ENCODE measurements at places on chromosomes 7 and 10. TPM values are rescaled to one million over a fixed set of nuclear protein-coding genes. Genes with fewer than 3 reads are reported as not detected.

GRCh38 chr7:48780862-48781261 lies 143.5 kb upstream of the CDC14C start:
- no peaks in the 10 kb centered on the region for H3K4me1 ChIP-seq
- H3K4me3 ChIP-seq: no peak overlapping the region
- no peak for DNase-seq
- no peak overlapping the region for H3K27ac ChIP-seq
- H3K36me3 ChIP-seq: no peaks in the 10 kb centered on the region

DNA sequence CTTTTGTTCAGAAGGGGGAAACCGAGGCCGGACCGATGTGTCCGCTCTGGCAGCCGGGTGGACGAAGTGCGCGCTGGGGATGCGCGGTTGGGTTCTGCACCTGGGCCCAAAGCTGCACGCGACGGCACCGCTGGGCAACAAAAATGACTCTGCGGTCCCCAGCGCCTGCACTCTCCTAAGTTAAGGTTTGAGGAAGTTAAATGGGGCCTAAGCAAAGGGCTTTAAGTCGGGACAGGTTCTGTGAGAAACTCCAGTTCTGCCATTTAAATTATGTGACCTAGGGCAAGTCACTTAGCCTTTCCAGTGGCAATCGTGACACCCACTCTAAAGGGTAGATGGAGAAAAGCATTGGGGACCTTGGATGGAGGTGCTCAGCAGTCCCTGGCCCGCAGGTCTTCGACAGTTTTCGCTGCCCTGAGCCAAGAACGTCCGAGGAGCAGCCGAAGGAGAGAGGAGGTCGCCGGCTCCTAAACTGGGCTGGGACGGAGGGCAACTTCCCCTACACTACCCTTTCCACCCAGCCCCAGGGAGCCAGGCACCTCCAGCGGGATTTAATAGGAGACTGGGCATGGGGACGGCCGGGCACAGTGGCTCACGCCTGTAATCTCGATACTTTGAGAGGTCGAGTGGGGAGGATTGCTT lies 534 bp upstream of the ACBD5 start:
- no peaks in the 10 kb centered on the region for H3K36me3 ChIP-seq
- peak overlapping the region; percentile 98 for H3K27ac ChIP-seq
- H3K4me3 ChIP-seq: peak overlapping the region; percentile 87
- DNase-seq: no peak

- no peak overlapping the region for H3K4me3 ChIP-seq
- no peaks in the 10 kb centered on the region for H3K36me3 ChIP-seq
- H3K27ac ChIP-seq: no peak overlapping the region
- no peaks in the 10 kb centered on the region for H3K27me3 ChIP-seq
Measured at GRCh38 chr10:102665904-102666509, 21.7 kb downstream of the TRIM8 start.

- no peak overlapping the region for H3K27ac ChIP-seq
- DNase-seq: no peak
Measured at GRCh38 chr10:108439397-108439796, 1274.9 kb upstream of the SORCS1 start.

GRCh38 chr10:78319371-78319770 lies 285.7 kb downstream of the RPS24 start:
- no peaks in the 10 kb centered on the region for H3K27me3 ChIP-seq
- DNase-seq: no peak
- no peak overlapping the region for H3K4me3 ChIP-seq
- no peak overlapping the region for H3K27ac ChIP-seq
- peaks cover 43% of the 10 kb centered on the region for H3K4me1 ChIP-seq
- no peaks in the 10 kb centered on the region for H3K36me3 ChIP-seq

- no peak overlapping the region for H3K27ac ChIP-seq
- H3K36me3 ChIP-seq: no peaks in the 10 kb centered on the region
- DNase-seq: no peak
- no peak overlapping the region for H3K4me3 ChIP-seq
- no peaks in the 10 kb centered on the region for H3K27me3 ChIP-seq
- H3K4me1 ChIP-seq: peaks cover 11% of the 10 kb centered on the region
Measured at GRCh38 chr7:112410092-112410491, 40.2 kb upstream of the IFRD1 start.

GRCh38 chr10:3652886-3653285 lies 132.1 kb downstream of the KLF6 start:
- H3K4me1 ChIP-seq: peaks cover 4% of the 10 kb centered on the region
- DNase-seq: no peak
- H3K36me3 ChIP-seq: no peaks in the 10 kb centered on the region
- no peak overlapping the region for H3K27ac ChIP-seq
- no peak overlapping the region for H3K4me3 ChIP-seq

DNA sequence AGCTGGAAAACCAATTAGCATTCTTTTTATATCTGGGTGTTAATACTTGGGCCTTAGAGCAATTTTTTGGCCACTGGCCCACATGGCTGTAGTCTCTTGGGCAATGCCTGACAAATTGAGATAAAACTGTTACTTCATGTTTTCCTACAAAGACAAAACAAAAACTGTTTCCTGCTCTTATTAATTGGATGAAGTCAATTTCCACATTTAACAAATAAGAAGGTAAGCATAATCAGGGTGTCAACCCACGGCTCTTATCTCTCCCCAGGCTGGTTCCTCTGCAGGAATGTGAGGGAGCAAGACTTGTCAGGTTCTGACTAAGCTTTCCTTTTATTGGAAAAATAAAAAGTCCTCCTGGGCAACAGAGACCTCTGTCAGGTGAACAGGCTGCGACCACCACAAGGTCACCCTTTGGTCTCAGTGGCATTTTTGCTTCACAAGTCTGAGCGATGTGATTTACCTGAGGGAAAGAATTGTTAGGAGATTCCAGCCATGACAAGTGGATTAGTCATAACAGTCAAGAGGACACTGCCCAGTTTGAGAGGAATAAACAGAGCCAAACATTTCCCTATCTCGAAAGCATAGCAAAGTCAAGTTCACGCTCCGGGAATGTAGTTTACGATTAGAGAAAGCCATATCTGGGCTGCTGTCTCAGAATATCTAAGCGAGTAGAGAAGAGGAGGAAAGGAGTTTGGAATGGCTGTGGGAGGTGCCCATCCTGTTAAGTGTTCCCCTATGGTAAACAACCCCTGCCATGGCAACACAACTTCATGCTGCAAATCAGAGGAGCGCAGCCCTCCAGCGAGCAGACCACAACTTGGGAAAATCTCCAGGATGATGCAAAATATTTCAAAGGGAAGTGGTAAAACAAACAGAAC lies 144.4 kb downstream of the TES start:
- H3K4me1 ChIP-seq: peaks cover 47% of the 10 kb centered on the region
- peak overlapping the region; percentile 87 for H3K27ac ChIP-seq

GRCh38 chr7:134307320-134307719 lies 9.4 kb downstream of the SLC35B4 start:
- no peak overlapping the region for H3K27ac ChIP-seq
- no peak overlapping the region for H3K4me3 ChIP-seq

GRCh38 chr7:86768394-86768793 lies 124.7 kb downstream of the GRM3 start:
- DNase-seq: no peak
- H3K4me1 ChIP-seq: no peaks in the 10 kb centered on the region
- H3K27me3 ChIP-seq: no peaks in the 10 kb centered on the region
- H3K27ac ChIP-seq: no peak overlapping the region
- no peaks in the 10 kb centered on the region for H3K36me3 ChIP-seq
- no peak overlapping the region for H3K4me3 ChIP-seq

DNA sequence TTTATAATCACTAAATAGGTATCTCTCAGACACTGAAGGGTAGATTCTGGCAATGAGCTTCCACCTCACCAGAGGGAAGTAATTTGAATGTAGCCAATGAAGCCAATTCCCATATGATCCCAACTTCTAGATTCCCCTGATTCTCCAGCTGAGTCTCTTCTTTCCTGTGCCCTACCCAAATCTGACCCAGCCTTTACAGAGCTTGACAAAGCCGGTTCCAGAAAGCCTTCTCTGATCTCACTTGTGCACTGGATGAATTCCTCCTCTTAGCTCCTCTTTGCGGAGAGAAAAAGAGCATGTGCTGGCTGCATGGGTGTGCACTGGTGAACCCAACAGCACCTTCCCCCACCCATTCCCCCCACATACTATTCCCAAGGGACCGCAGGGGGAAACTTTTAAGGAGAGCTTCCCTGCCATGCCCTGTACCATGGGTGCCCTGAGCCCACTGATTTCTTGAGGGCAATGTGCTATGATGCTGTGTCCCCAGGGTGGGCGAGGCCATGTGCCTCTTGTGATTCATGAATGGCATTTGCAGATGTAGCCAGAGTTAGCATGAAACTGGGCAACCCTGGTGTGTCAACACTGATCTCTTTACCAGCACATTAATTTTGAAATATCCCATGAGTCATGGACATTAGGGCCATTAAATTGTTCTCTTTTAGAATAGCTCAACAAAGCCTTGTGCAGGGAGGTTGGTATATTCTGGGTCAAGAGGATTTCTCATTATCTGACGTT lies 50.4 kb upstream of the PLEKHA1 start:
- no peaks in the 10 kb centered on the region for H3K36me3 ChIP-seq
- H3K4me3 ChIP-seq: no peak overlapping the region
- no peak overlapping the region for H3K27ac ChIP-seq
- no peaks in the 10 kb centered on the region for H3K27me3 ChIP-seq

DNA sequence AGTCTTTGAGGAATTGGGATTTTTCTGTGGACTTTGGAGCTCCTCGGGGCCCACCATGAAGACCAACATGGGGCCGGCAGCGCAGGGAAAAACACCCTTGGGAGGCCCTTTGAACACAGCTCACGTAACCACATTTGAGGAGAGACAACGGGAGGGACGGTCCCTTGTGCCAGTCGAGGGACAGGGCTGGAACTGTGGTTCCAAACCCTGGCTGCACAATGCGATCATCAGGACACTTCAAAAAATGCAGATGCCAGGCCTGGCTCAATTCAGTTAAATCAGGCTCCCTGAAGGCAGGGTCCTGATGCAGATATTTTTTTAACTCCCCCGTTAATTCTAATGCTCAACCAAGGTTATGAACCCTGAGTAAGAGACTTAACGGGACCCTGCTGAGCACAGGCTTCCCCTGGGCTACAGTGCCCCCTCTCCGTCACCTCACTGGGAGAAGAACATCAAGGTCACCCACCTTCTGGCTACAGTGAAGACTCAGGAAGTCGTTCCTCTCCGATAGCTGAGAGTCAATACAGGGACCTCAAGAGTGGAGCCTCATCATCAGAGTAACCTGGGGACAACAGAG lies 30.4 kb downstream of the LYZL1 start:
- peaks cover 36% of the 10 kb centered on the region for H3K4me1 ChIP-seq
- no peak overlapping the region for H3K27ac ChIP-seq
- no peak for DNase-seq

- H3K27me3 ChIP-seq: no peaks in the 10 kb centered on the region
- no peak overlapping the region for H3K4me3 ChIP-seq
- DNase-seq: peak; percentile 22
- no peaks in the 10 kb centered on the region for H3K4me1 ChIP-seq
Measured at GRCh38 chr10:131017566-131018285, 293.8 kb downstream of the TCERG1L start.

GRCh38 chr10:46239993-46240683 lies 46.7 kb upstream of the ANTXRL start:
- no peak overlapping the region for H3K4me3 ChIP-seq
- H3K36me3 ChIP-seq: no peaks in the 10 kb centered on the region
- H3K27ac ChIP-seq: no peak overlapping the region
- H3K4me1 ChIP-seq: no peaks in the 10 kb centered on the region

- H3K4me1 ChIP-seq: peaks cover 11% of the 10 kb centered on the region
- no peak overlapping the region for H3K27ac ChIP-seq
- H3K36me3 ChIP-seq: no peaks in the 10 kb centered on the region
- H3K4me3 ChIP-seq: no peak overlapping the region
Measured at GRCh38 chr7:144717720-144718119, 118.1 kb downstream of the TPK1 start.

DNA sequence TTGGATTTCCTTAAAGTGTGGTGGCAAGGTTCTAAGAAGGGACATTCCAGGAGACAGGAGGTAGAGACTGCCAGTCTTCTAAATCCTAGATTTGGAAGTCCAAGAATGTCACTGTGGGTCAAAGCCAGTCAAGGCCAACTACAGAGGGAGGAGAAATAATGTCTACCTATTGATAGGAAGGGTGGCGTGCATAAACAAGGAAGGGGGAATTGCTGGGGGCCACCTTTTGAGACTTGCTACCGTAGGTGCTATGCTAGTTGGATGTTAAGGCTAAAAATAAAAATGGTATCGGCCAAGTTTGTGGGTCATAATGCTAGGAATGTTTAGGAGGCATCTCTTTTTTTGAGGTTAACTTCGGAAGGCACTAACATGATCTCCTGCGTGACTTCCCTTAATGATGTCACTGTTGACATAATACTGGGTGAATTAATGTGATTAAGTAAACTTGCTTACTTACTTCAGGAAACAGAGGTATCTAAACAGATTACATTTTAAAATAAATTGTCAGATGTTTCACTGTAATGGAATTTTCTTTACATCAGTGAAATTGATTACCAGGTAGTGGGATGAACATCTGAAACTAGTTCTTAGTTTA lies 4.8 kb downstream of the BTRC start:
- no peak for DNase-seq
- H3K27ac ChIP-seq: no peak overlapping the region
- H3K4me3 ChIP-seq: no peak overlapping the region
- H3K27me3 ChIP-seq: no peaks in the 10 kb centered on the region

- H3K27me3 ChIP-seq: no peaks in the 10 kb centered on the region
- H3K4me1 ChIP-seq: no peaks in the 10 kb centered on the region
- H3K36me3 ChIP-seq: no peaks in the 10 kb centered on the region
- H3K4me3 ChIP-seq: no peak overlapping the region
- no peak overlapping the region for H3K27ac ChIP-seq
Measured at GRCh38 chr7:115249080-115249479, 327.2 kb downstream of the MDFIC start.

GRCh38 chr10:71331736-71332135 lies 12.7 kb downstream of the SLC29A3 start:
- DNase-seq: no peak
- H3K27ac ChIP-seq: no peak overlapping the region
- no peaks in the 10 kb centered on the region for H3K4me1 ChIP-seq
- H3K4me3 ChIP-seq: no peak overlapping the region
- no peaks in the 10 kb centered on the region for H3K36me3 ChIP-seq

GRCh38 chr10:133276435-133277201 lies at the start of gene ADAM8:
ADAM8 (minus strand) TSS chr10:133276868; CDS start chr10:133276817, 51 bp downstream.
- DNase-seq: no peak
- H3K36me3 ChIP-seq: peaks cover 14% of the 10 kb centered on the region
- H3K4me1 ChIP-seq: peaks cover 11% of the 10 kb centered on the region
- peak within 1 kb of the TSS; percentile 5 for H3K4me3 ChIP-seq
- peaks cover 17% of the 10 kb centered on the region for H3K27me3 ChIP-seq

CEP55 gene
- 6.2 TPM for polyA plus RNA-seq

SAP25 gene
- not detected for polyA plus RNA-seq

ZNF425 gene
- 0.85 TPM for polyA plus RNA-seq

ATOH7 gene
- 0.15 TPM for polyA plus RNA-seq

RET gene
- polyA plus RNA-seq: 3.4 TPM

CELF2 gene
- polyA plus RNA-seq: 12.6 TPM

ABCA13 gene
- polyA plus RNA-seq: under 0.01 TPM

SUN3 gene
- polyA plus RNA-seq: 0.16 TPM

CTAGE6 gene
- not detected for polyA plus RNA-seq

LRIT1 gene
- not detected for polyA plus RNA-seq

GRM8 gene
- polyA plus RNA-seq: 1.9 TPM

ACTR3C gene
- 12.4 TPM for polyA plus RNA-seq

LRMDA gene
- polyA plus RNA-seq: 4.2 TPM

Measured in sigmoid colon (tissue), 7 donors.